Spleen (tissue), 13 donors: ENCODE measurements at places on chromosomes 4 and X. TPM values are rescaled to one million over a fixed set of nuclear protein-coding genes. Genes with fewer than 3 reads are reported as not detected.

The CXCL8 gene
- total RNA-seq, result 2.8 TPM

The FAM9C gene
- not detected for total RNA-seq

- H3K36me3 ChIP-seq, result no peaks in the 10 kb centered on the region
- no peak overlapping the region for H3K4me3 ChIP-seq
- no peaks in the 10 kb centered on the region for H3K27me3 ChIP-seq
Observed at GRCh38 chr4:181202240-181202639, 1041.0 kb upstream of the TENM3 start.

The STK26 gene
- 19.3 TPM for total RNA-seq

DNA sequence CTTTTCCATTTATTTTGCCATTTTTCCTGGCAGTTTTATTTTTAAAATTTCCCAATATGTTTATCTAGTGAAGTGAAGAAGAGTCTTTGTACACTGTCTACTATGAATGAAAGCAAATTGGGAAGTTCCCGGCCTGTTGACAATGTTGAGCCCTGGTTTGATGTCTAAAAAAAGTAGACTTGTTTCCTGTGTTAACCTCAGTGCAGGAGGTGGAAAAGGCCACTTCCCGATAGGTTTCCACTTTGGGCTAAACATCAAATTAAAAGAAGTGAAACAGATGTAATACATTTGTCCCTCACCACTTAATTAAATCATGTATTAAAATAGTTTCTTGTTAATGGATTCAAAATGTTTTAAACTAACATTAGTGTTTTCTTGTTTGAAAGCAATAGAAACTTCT lies 30.0 kb downstream of the BBS12 start:
- no peaks in the 10 kb centered on the region for H3K4me1 ChIP-seq
- DNase-seq, result no peak
- no peak overlapping the region for H3K27ac ChIP-seq
- H3K36me3 ChIP-seq, result no peaks in the 10 kb centered on the region

The ZDHHC15 gene
- total RNA-seq, result 1.1 TPM

DNA sequence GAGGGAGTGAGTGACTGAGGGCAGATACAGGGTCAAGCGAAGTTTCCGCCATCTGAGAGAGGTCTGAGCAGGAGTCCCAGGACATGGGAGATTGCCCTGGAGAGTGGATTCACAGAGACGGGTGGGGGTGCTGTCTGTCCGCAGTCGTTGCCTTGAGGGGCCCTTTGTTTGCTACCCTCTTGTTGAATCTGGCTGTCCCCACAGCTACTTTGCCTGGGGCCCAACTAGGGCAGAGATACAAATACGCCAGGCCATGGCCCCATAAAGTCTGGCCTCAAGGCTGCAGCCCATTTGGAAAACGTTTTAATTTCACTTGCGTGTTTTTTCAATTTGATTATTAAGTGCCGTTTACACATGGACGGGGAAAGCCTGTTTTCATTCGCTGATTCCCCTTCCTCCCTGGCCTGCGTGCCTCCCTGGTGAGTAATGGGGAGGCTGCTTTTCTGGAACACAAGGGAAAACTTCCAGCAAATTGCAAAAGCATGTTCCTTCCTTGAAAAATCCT lies 134.4 kb downstream of the SMIM20 start:
- H3K4me1 ChIP-seq, result no peaks in the 10 kb centered on the region
- no peaks in the 10 kb centered on the region for H3K36me3 ChIP-seq
- no peak for DNase-seq
- peak overlapping the region; percentile 51 for H3K27ac ChIP-seq
- H3K27me3 ChIP-seq, result no peaks in the 10 kb centered on the region

The CRMP1 gene
- total RNA-seq, result 2.3 TPM

DNA sequence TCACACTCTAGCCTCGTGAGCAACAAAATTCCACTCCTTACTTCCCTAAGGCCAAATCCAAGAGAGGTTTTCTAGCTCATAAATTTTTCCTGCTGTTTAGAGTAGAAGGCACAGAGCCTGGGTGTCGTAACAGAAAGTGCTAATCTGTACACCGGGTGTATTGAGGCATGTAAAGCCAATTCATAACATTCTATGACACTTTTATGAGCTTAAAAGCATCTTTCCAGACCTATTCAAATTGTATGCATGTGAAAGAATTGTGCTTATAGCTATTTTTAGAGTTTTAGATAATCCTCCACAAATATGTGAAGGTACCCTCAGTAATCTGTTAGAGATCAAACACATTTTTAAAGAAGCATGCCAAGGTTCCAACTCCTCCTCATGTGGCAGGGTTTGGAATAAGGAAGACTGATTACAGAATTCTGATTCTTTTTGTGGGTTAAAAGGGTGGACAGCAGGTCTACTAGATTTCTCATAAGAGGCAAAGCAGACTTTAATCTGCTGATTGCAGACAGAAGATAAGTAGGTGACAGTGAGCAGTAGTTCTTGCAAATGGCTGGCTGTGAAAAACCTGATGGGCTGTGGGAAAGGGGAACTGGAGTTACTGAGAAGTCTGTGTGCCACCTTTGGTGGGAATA lies 25.5 kb upstream of the LRCH2 start:
- H3K27ac ChIP-seq, result no peak overlapping the region
- DNase-seq, result no peak
- H3K27me3 ChIP-seq, result peaks cover 8% of the 10 kb centered on the region
- H3K4me3 ChIP-seq, result no peak overlapping the region

- H3K36me3 ChIP-seq, result no peaks in the 10 kb centered on the region
- H3K27ac ChIP-seq, result no peak overlapping the region
- DNase-seq, result no peak
- H3K4me3 ChIP-seq, result no peak overlapping the region
Observed at GRCh38 chr4:100842856-100843255, 325.0 kb upstream of the EMCN start.

DNA sequence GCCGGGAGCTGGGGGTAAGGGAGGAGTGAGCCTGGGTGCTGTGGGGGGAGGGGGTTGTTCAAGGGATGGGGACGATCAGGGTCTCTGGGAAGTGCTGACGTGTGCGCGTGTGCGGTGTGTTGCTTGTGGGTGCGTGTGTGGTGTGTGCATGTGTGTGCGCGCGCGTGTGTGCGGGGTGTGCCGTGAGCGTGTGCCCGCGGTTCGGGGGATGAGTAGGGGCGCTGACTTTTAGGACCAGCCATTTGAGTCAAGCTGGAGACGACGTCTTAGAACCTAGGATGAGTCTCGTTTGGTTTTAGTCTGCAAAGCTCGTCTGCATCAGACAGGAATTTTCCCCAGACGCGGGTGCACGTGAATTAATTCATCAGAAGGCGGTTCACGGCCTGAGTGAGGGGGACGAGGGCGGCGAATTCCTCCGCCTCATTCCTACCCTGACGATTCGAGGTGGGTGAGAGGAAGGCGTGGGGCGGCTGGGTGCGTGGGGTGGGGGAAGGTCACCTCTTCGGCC lies 950 bp upstream of the TMEM271 start:
- no peaks in the 10 kb centered on the region for H3K4me1 ChIP-seq
- H3K36me3 ChIP-seq, result no peaks in the 10 kb centered on the region
- no peak overlapping the region for H3K4me3 ChIP-seq
- H3K27me3 ChIP-seq, result peaks cover 90% of the 10 kb centered on the region
- DNase-seq, result peak; percentile 43
- H3K27ac ChIP-seq, result no peak overlapping the region
